Endothelial cell of umbilical vein (primary cell): ENCODE measurements at places on chromosomes 2 and 18.
A peak's percentile ranks its signal among the peaks of the same experiment; 100 is the strongest.

- no peak for DNase-seq
Measured at GRCh38 chr2:239162141-239162821, 238.5 kb downstream of the HDAC4 start.

- DNase-seq, result no peak
Measured at GRCh38 chr2:85952196-85952734, 63.5 kb upstream of the ST3GAL5 start.

DNA sequence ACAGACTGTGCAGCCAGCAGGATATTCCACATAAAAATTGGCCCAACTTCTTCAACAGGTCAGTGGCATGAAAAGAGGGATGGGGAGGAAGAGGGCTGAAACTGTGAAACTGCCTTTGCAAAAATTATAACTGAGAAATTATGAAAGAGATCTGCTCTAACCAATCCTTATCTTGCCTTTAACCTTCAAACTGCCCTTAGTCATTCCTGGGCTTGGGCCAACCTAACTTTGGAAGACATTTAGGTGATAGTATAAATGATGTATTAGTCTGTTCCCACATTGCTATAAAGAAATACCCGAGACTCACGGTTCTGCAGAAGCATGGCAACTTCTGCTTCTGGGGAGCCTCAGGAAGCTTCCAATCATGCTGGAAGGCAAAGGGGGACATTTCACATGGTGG lies 74.5 kb downstream of the RPL31 start:
- DNase-seq, result no peak

- DNase-seq, result peak; percentile 17
Measured at GRCh38 chr2:216596980-216597509, 36.2 kb upstream of the IGFBP2 start.

- DNase-seq, result no peak
Measured at GRCh38 chr2:85009019-85009618, 38.2 kb downstream of the KCMF1 start.
